Midbrain (tissue), 1 donor: ENCODE measurements at places on chromosomes 3 and 15.

GRCh38 chr15:90597577-90597976, 67.9 kb downstream of the CRTC3 start:
- no peak for DNase-seq

DNA sequence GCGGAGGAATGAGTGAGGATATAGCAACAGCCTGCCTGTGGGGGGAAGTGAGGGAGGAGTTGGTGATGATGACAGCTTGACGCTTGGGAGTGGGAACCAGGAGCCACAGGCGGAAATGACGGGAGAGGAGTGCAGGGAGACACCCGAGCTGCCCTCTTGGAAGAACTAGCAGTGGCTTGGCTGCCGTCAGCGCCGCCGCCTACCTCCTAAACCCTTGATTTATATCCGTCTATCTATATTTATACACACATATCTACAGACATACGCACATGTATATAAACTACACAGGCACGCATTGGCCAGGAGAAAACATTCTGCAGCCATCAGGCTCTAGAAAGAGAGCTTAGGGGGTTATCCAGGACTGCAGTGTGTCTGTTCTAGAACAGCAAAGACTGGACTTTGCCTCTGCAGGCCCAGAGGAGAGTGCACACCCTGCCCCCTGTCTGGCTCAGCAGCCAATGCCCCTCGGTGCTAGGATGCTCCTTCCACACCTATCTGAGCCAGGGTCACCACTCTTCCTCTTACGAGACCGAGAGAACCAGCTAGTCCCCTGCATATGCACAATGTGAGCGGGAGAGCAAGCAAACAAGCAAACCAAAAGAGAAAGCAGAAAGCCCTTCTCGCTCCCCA, 45.3 kb upstream of the MAGEF1 start:
- no peak for DNase-seq

GRCh38 chr3:60967141-60967540, 284.1 kb downstream of the FHIT start:
- no peak for DNase-seq

- no peak for DNase-seq
Measured at GRCh38 chr3:8319935-8320634, 181.5 kb upstream of the LMCD1 start.

- DNase-seq = no peak
Measured at GRCh38 chr15:94075349-94075748, 156.0 kb upstream of the MCTP2 start.

- DNase-seq = no peak
Measured at GRCh38 chr3:22988566-22988965, 214.6 kb upstream of the UBE2E2 start.

GRCh38 chr15:101394654-101395053, 94.9 kb downstream of the PCSK6 start:
- no peak for DNase-seq

- DNase-seq = no peak
Measured at GRCh38 chr15:69337138-69337537, 38.4 kb downstream of the PAQR5 start.
